Activated CD4-positive, alpha-beta T cell treated with anti-CD3 and anti-CD28 coated beads, Interleukin-2, amount 10 ng/mL, durations not matched to agents 24 days and 14 days (primary cell): ENCODE measurements at places on chromosomes 7 and 10. TPM values are rescaled to one million over a fixed set of nuclear protein-coding genes. Genes with fewer than 3 reads are reported as not detected.

Gene ADAM8
- 143 and 165 TPM in 2 replicates for total RNA-seq

Gene GPR37
- not detected in 2 replicates for total RNA-seq

Gene SLC18A2
- not detected in 2 replicates for total RNA-seq

Gene H2AZ2
- 188 and 192 TPM in 2 replicates for total RNA-seq

Gene PRPS1L1
- not detected in 2 replicates for total RNA-seq

Gene PHYHIPL
- not detected in 2 replicates for total RNA-seq

Gene ACTR3C
- total RNA-seq = 7.9 and 11.7 TPM in 2 replicates

Gene GIMAP5
- total RNA-seq = 44.4 and 50.9 TPM in 2 replicates

Gene SPDYE16
- total RNA-seq = 0.47 TPM in 1 of 2 replicates, not detected in the other

Gene CLEC2L
- total RNA-seq = not detected in 2 replicates

Gene CCL26
- not detected in 2 replicates for total RNA-seq

Gene TCF7L2
- 0.21 and 0.43 TPM in 2 replicates for total RNA-seq

Gene BTAF1
- total RNA-seq = 63.9 and 67.1 TPM in 2 replicates

Gene PNLIPRP1
- total RNA-seq = not detected in 2 replicates

Gene CFAP46
- total RNA-seq = not detected in 2 replicates

Gene LRIT1
- not detected in 2 replicates for total RNA-seq

Gene AFAP1L2
- total RNA-seq = 3.6 and 3.9 TPM in 2 replicates

Gene PAPOLB
- total RNA-seq = not detected in 2 replicates

Gene LIPM
- total RNA-seq = not detected in 2 replicates

Gene VSIR
- total RNA-seq = 125 and 131 TPM in 2 replicates

Gene ADAM12
- total RNA-seq = not detected in 2 replicates

Gene ERVW-1
- not detected in 2 replicates for total RNA-seq

Gene PMS2
- total RNA-seq = 23.6 and 24.1 TPM in 2 replicates

Gene ACTL6B
- not detected in 2 replicates for total RNA-seq

Gene FBXL13
- 0.09 and 0.99 TPM in 2 replicates for total RNA-seq

Gene NDUFB8
- 323 TPM in 2 replicates for total RNA-seq

Gene DKK1
- total RNA-seq = not detected in 2 replicates

Gene STK31
- total RNA-seq = 0.17 TPM in 1 of 2 replicates, not detected in the other

Gene NKX1-2
- not detected in 2 replicates for total RNA-seq

Gene ANKRD30A
- not detected in 2 replicates for total RNA-seq

Gene SORBS1
- 0.66 and 0.77 TPM in 2 replicates for total RNA-seq

Gene VAX1
- total RNA-seq = not detected in 2 replicates

Gene TMEM270
- not detected in 2 replicates for total RNA-seq

Gene MRM2
- total RNA-seq = 47.2 and 47.9 TPM in 2 replicates

Gene HYAL4
- not detected in 2 replicates for total RNA-seq

Gene OR6V1
- not detected in 2 replicates for total RNA-seq

Gene EPHB4
- 2.7 and 3.0 TPM in 2 replicates for total RNA-seq

Gene TMEM213
- 0.09 TPM in 1 of 2 replicates, not detected in the other for total RNA-seq

Gene POLR3A
- total RNA-seq = 27.8 and 28.7 TPM in 2 replicates

Gene RELN
- not detected in 2 replicates for total RNA-seq

Gene PAX4
- total RNA-seq = not detected in 2 replicates

Gene AP5Z1
- 42.2 and 44.4 TPM in 2 replicates for total RNA-seq

Gene FBXL15
- 14.0 and 16.4 TPM in 2 replicates for total RNA-seq

Gene GET4
- 35.8 and 41.0 TPM in 2 replicates for total RNA-seq

Gene TRIM50
- total RNA-seq = not detected in 2 replicates
